Stimulated activated CD4-positive, alpha-beta T cell treated with anti-CD3 and anti-CD28 coated beads, Interleukin-15, amount 100 ng/mL, for 48 hours (primary cell): ENCODE measurements at places on chromosomes 7 and 10.
A peak's percentile ranks its signal among the peaks of the same experiment; 100 is the strongest.

DNA sequence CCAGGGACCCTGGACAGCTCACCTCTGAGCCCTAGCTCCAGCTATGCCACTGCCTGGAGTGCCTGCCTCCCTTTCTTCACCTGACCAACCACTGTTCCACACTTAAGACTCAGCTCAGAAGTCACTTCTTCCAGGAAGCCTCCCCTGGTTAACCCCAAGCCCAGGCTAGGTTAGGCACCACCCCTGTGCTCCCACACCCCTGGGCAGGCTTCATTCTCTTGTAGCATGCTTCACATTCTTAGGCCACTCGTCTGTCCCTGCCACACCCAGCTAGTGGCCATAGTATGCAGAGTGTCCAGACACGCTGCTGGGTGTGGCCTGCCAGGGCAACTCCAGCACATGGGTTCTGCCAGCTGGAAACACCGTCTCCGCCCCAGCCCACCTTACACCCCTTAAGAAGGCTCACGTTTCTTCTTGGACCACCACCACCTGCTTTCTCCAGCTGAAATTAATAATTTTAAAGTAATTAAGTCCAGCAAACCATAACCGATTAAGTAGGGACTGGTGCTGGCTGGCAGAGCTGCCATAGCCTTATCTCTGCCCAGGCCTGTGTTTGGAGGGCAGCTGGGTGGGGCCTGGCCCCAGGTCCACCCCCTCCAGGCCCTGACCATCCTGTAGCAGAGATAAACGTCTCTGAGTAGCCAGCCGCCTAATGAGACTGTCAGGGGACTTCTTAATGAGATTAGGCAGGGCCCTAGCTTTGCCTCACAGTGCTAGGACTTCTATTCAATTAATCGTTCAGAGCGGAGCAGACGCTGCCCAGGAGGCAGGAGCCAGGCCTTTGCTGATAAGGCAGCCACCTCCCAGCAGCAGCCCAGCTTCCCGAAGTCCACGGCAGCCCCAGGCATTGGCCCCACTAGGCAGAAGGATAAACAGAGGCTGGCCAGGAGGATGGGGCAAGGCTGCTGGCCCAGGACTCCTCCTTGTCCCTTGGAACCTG, 20.5 kb downstream of the GRID1 start:
- DNase-seq = no peak

DNA sequence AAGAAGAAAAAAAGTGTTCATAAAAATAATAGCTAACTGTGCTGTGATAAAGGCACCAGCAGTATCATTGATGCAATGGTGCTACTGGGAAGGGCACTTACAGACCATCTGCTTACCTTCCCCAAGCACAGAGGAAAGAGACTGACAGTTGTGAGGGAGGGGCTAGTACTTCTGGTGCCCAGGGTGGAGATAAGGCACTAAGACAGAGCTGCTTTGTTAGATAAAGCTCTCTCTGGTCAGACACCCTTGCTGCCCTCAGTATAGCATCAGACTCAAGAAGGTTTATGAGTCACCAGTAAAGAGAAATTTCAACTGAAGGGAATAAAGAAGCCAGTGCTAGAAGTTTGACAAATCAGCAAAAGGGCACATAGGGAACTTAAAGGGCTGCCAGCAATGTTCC, 325.6 kb downstream of the HPSE2 start:
- DNase-seq = no peak

GRCh38 chr10:1123198-1123597, 67.0 kb downstream of the WDR37 start:
- no peak for DNase-seq

DNA sequence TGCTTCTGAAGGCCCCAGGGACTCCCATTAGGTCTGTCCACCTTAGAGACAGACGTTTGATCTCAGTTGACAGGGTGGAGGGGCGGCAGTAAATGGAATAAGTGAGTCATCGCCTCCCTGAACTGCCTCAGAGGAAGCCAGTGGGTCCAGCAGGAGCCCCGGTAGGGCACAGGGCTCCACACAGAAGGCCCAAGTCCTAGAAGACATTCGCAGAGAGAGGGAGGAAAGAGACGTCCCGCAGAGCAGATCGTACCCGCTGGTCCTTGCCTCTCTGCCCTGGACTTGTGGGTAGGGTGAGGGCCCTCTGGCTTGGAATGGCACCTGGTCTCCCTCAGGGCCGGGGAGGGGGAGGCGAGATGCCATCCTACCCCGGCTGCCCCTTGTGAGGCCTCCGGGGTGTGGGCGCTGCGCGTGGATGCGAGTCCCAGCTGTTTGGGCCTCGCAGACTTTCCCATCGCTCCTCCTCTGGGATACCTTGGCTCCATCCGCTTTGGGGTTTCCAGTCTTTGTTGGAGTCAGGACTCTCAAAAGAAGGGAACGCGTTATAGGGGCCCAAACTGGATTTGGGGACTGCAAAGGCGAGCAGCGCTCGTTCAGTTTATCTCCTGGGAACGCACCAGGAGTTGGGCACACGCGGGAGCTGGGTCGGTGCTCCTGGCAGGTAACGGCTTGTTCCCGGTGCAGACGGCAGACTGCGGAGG, 5.1 kb downstream of the TLX1 start:
- no peak for DNase-seq

DNA sequence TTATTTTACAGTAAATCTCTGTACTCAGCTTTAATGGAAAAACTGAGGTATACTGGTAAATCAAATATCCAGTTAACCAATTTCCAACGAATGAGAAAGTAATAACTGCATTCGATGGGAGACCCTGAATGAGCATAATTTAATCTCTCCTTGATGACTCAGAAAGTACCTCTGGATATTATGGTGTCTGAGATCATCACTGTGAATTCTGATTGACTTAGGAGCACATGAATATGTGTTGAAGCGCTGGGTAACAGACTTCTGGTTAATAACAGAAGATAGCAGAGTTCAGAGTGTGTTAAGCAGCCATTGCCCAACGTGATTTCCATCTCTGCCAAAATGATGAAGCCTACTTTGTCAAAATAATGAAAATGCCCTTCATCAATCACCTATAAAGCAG, 116.6 kb downstream of the NRP1 start:
- DNase-seq = no peak

- no peak for DNase-seq
Observed at GRCh38 chr10:78605800-78606350, 462.9 kb upstream of the ZMIZ1 start.

DNA sequence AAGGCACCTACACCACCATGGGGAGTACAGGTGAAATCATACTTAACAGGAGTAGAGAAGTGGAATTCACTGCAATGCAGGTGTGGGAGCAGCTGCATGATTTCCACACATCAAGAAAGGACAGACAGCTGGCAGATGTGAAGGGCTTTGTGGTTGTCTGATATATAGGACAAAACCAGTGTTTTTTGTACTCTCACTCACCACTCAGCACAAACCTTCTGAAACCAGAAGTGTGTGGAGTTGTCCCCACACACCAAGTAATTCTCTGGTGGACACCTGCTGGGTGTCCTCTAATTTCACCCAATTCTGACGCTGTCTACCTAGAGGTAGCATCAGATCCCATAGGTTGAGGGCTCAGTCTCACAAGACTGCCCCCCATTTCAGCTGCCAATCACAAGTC, 327.7 kb upstream of the KMT2E start:
- DNase-seq = no peak

- DNase-seq = no peak
Observed at GRCh38 chr7:66206934-66207240, 1.8 kb downstream of the TPST1 start.

- DNase-seq = no peak
Observed at GRCh38 chr10:124693801-124694416, 50.3 kb downstream of the FAM53B start.

GRCh38 chr10:7054915-7055314, 355.9 kb downstream of the SFMBT2 start:
- DNase-seq = no peak

GRCh38 chr10:121865554-121865953, 62.3 kb downstream of the ATE1 start:
- DNase-seq = no peak

DNA sequence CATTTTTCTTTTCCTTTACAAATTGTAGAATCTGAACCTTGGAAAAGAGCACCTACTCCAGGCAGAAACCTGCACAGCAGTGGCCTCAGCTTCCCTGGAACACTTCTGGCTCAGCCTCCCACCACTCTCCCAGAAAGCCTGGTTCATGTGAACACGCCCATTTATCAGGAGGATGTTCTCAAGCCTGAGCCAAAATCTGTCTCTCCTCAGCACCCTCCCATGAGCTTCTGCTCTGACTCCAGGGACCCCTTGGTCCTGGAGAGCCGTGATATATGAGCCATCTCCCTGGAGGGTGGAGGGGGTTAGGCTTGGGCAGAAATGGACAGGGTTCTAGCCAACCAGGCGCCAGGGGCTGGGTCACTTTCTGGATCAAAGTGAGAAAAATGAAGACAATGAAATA, 10.1 kb downstream of the GDF2 start:
- no peak for DNase-seq

DNA sequence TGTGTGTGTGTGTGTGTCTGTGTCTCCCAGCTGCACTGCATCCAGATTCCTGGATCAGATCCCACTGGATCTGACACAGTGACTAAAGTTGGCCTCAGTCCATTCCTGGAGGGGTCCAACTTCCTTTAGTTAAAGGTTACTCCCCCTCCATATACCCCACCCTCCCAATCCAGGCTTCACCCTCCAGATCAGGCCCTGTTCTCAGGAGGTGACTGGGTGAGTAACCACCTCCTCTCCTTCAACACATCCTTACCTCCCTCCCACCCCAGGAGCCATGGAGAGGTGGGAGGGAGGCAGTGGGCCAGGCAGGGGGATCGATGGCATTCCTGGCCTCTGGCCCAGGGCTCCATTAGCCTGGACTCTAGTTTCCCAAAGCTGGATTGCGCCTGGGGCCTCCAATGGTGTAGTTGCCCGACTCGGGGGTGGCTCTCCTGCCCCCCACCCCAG, 11.3 kb downstream of the KCNIP2 start:
- no peak for DNase-seq

- DNase-seq = no peak
Observed at GRCh38 chr7:43572516-43573049, 10.3 kb upstream of the STK17A start.

DNA sequence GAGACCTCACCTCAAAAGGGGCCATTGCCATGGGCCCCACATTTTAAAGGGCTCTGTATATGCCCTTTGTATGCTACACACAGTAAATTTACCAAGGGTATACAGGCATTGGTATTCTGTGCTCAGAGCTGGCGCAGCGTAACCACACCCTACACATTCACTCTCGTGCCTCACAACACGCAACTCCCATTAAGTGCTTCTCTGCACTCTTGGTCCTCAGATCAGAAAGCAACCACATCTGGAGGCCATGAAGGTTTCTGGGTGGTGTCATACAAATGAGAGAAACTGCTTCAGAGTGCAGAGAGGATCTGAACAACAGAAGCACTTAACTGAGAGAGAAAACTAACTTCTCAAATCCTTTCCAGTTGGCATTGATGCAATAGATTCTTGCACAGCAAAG, 9.4 kb upstream of the CACUL1 start:
- no peak for DNase-seq

DNA sequence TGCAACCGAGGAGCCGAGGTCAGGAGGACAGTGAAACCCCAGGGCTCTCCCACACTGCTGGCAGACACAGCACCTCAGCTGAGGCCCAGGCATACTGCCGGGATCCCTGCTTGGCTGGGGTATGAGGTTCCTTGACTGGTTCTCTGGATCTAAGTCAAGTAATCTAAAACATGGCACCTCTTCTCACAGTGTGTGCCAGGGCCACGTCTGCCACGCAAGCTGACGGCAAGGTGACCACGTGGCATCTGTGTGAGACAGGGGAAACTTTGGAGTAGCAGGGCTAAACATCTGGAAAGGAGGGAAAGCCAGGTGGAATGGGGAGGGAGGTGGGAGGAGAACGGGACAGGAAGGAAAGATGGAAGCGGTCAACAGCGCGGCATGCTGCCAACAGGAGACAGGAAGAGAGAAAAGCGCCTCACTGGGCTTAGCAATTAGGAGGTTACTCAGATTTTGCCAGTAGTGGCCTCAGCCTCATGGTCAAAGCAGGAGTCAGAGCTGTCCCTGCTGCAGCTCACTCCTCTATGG, 103.7 kb downstream of the CXCL12 start:
- DNase-seq = no peak

DNA sequence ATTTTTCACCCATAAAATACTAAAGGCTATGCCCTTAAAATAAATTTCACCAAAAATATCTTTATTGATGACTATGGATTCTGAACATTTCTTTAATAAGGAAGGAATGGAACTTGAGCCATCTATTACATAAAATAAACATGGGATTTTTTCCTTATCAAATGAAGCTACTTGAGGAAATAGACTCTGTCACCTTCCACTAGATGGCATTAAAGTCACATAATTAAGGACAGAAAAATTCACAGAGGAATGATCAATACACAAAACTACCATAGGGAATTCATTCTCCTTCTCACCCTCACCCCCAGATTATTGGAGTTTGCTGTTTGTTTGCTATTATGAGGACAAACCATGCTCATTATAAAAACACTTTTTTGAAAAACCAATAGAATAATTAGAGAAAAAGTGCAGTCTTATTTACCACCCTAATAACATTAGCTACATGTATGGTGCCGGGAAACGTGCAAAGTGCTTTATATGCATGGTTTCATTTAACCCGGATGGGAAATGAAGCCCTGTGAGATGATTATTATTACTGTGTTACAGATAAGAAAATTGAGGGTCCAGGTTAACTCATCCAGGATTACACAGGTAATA, 21.1 kb upstream of the FOXI2 start:
- DNase-seq = no peak

DNA sequence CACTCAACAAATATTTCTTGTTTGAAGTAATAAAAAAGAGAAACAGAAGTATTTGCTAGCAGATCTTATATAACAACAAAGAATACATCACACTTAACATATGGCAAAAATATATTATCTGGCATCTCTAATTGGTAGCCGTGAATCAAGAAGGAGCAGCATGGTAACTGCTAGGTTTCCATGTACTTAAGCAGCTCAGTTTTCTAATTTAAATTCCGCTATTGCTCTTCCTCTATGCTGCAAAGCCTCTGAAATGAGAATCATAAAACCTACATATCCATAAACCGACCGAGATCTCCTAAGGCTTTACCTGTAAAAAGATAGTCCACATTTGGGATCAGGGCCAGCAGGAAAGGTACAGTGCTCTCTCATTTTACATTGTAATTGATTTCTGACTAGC, 76.6 kb upstream of the PTPRZ1 start:
- DNase-seq = no peak

DNA sequence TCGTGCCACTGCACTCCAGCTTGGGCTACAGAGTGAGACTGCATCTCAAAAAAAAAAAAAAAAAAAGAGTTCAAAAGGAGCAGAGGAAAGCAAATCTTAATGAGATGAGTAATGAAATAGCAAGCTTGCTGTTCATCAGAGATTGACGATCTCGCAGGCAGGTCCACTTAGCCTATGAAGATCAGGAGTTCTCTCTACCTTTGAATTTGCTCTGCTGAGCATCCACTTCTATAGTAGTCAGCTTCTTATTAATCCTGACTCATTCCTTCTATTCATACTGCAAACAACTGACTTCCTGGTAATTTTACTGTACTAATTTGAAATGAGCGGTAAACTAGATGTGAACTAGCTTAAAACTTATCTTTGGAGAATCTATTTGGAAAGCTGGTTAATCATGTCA, 1014.6 kb downstream of the GATA3 start:
- peak; percentile 20 for DNase-seq
